GM04503 (cell line): ENCODE measurements at places on chromosomes 12 and 14.

- DNase-seq, result no peak
Measured at GRCh38 chr12:13039328-13039956, 4.7 kb upstream of the FAM234B start.

DNA sequence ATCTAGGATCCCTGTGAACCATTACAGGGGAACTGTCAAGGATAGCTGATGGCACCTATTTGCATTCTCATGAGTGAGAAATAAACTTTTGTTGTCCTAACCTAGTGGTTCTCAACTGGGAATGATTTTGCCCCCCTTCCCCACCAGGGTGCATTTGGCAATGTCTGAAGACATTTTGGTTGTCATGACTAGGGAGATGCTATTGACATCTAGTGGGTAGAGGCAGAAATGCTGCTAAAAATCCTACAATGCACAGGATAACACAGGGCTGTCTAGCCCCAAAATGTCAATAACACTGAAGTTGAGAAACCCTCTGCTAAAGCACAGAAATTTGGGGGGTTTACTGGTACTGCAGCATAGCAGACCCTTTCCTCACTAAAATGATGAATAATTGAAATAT lies 140.9 kb upstream of the SRRM4 start:
- no peak for DNase-seq

GRCh38 chr12:40942326-40942725 lies 245.8 kb upstream of the PDZRN4 start:
- DNase-seq, result peak; percentile 16

GRCh38 chr12:104686196-104686595 lies 229.4 kb downstream of the CHST11 start:
- DNase-seq, result no peak

DNA sequence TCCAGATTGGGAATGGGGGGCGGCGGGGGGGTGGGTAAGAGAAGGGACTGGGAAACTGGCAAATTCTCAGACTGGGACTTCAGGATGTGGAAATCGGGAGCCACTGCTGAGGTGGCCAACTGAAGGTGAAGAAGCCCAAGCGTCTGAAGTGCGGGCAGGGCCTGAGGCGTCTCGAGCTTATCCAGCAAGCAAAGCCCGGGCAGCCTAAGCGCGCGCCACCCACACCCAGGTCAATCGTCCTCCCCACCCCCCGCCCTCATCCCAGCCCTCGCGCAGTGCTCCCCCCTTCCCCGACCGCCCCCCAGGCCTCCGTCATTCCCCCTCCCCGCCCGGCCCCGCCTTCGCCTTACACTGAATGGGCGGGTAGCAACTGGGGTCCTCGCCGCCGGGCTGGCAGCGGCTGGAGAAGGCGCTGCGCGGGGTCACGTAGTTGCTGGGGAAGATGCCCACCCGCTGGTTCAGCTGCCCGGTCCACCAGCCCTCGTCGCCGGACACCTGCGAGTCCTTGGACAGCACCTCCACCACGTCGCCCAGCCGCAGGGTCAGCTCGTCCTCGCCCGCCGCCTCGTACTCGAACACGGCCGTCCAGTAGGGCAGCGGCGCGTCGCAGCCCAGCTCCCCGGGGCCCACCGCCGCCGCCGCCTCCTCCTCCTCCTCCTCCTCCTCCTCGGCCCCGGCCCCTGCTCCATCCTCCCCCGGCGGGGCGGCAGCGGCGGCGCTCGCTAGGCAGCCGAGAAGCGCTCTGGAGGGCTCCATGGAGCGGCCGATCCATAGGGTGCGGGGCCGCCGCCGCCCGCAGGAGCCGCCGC lies 693 bp downstream of the MAP3K9 start:
- DNase-seq, result no peak

DNA sequence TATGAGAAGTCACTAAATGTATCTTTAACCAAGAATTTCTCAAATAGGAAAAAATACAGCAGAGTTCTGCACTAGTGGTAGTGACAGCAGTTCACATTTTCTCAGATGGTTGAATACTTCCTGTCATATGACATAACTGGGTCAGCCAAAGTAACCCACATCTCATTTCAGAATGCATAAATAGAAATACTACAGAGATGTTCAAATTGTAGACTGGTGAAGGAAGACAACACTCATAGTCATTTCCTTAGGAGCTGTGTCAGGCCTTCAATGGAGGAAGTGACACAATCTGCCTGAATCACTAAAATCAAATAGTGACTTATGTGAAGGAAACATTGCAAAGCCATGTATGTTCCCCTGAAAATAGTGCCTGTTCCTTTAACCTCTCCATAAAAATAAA lies 32.4 kb downstream of the FERMT2 start:
- DNase-seq, result peak; percentile 35

- DNase-seq, result no peak
Measured at GRCh38 chr14:22249770-22250169, 339.3 kb downstream of the DAD1 start.

DNA sequence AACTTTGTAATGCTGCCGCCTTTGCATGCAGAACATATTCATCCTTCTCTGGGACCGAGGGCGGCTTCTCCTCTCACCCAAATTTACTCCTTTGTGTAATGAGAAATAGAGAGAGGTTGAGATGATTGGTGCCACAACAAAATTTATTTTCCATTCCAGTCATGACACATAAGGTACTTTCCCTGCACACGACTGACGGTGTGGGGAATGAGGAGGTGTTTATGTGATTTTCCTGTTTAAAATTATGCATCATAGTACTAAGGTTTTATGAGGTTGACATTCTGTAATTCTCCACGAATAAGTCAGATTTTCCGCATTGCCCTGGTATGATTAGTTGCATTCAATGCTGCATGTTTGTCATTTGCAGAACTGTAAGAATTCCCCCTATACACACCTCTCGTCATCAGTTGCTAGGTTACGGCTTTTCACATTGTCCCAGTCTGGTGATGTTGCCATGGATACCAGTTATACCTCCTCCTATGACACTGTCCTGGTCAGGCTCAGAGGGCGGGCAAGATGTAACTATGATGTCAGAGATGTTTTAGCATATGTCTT lies 23.1 kb downstream of the BICDL1 start:
- DNase-seq, result no peak

DNA sequence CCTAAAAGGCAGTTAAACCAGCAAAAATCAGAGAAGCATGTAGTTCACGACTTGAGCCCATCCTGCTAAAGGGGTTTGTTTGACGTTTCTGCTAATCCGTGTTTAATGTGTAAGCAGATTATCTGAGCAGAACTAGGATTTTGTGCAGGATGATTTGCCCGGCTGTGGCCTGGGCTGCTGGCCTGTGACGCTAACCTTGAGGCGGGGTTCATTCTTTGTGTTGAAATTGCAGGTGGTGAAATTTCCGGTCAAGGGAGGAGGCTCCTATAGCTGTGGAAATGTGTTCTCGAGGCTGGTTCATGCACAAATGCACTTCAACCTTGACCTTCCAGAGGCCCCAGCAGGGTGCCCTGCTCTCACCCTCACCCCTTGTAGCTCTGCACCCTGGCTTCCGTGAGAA lies 63.7 kb downstream of the SLC24A4 start:
- no peak for DNase-seq

- no peak for DNase-seq
Measured at GRCh38 chr12:130375296-130376287, 37.9 kb downstream of the PIWIL1 start.

DNA sequence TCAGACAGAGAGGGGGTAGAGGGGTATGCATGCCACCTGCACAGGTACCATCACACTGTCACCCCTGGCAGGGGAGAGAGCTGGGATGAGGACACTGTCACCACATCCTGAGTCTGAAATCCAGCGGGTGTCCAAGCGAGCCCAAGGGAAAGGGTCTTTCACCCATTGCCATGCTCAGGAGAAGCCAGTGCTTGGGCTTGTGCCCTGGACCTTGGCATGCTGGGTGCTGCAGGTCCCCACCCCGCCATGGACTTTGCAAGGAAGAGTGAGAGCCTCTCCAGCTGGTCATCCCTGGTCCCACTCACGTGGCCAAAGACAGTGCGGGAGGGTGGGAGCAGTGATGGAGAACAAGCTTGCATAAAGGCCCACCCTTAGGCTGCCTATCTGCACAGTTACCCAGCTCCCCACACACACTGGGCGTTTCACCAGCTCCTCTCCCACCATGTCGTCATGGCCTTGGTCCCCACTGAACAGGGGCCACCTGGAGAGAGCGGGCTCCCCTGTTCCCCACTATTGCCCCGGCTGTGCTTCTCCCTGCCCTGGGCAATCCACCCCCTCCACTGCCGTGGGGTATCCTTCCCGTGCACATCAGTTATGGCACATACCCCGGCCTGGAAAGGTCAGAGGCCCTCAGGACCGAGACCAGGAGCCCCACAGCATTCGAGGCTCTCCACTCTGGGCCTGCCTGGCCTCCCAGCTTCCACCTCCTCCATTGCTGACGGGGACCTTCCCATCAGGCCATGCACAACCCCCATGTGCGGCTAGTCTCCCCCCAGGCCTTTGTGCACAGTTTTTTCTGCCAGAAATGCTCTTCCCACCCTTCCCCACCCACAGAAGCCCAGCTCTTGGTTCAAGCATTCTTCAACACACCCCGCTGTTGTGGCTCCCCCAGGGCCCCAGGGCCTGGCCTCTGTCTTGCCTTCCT lies 58.6 kb upstream of the BCL11B start:
- DNase-seq, result no peak

DNA sequence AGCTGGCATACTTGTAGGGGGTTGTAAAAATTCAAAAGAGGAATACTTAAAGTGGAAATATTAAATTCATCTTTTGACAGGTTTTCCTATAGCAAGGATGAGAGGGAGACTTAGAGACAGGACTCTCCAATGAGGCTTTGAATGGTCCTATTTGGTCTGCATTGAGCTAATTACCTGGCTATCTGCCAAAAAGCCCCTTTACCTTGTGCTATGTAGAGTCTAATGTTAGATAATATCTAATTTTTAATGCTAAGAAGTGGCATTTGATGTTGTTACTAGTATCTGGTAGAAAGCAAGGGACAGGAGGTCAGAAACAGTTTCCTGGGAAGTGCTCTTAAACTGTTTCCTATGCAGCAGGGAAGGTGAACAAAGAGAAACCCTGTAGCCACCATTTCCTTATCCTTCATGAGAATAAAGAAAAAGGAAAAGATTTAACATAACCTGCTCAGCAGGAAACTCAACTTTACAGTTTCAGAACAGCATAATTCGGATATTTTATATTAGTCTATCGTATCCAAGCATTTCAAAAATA lies 550.0 kb downstream of the SOX5 start:
- no peak for DNase-seq
